AML-193 (cell line): ENCODE measurements at places on chromosomes 7 and 10.

GRCh38 chr10:103894441-103894864 lies 23.5 kb downstream of the STN1 start:
- DNase-seq: no peak

GRCh38 chr7:24323961-24324480 lies 40.0 kb downstream of the NPY start:
- no peak for DNase-seq

DNA sequence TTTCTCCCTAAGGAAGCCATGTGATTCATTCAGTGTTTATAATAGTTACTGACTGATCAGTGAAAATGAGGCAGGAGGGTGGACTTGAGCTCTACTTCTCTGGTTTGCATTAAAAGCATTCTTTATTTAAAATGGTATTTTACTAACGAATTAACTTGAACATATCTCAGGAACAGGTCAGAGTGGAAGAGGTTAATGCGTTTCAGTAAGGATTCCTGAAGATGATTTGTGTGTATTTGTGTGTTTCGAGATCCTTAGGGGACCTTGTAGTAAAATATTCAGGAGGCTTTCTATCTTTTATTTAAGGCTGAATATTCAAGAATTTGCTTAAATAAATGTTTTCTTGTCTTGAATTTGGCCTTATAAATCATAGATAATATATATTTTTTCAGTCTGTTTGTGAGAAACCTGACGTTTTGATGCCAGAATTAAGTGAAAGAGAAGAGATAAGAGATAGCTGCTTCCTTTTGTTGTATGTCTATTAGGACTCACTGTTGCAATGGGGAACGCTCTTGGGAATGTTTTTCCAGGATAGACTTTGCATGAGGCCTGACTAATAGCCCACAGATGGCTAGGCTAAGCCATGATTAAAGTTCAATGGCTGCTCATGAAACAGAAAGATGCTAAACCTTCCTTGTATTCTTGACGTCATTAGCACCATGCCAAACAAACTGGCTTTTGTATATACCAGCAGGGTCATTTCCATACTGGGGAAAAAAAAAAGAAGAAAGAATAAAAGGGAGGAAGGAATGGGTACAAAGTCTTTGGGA lies 93.8 kb upstream of the MTPN start:
- no peak for DNase-seq

DNA sequence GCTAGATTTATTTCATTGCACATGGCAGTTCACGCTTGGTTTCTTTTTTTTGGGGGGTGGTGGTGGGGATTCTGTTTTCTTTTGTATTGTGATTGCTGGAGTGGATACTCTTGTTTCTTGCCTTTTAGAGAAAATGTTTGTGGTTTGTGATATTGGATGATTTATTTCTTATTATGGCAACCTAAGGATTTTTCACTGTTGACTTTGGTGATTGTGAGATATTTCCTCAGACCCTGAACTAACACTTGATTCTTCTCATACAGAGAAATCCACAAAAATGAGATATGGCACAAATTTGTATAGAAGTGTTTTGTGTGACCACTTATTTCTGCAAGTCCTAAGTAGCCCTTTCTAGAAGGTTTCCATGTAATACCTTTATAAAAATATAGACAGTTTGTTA lies 871.1 kb downstream of the LRMDA start:
- no peak for DNase-seq
